ENCODE measurements at places on chromosomes 2 and 18.
A peak's percentile ranks its signal among the peaks of the same experiment; 100 is the strongest.

DNA sequence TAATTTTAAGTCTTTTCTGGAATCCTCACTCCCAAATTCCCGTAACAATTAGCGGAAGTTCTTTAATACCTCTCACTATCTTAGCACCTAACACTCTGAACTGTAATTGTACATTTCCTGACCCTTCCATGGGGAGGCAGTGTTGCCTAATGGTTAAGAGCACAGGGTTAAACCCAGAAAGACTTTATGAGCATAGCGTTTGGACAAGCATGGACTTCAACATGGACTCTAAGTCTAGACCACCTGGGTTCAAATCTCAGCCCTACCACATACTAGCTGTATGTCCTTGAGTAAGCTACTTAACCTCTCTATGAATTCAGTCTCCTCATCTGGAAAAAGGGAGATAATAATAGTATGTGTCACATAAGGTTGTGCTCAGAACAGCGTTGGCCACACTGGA is 13.0 kb downstream of the ANTXR1 start:
- DNase-seq: peak; percentile 25

GRCh38 chr2:56008661-56009431 is 85.3 kb upstream of the EFEMP1 start:
- no peak for DNase-seq

- DNase-seq: no peak
Observed at GRCh38 chr18:48844271-48844670, 106.5 kb downstream of the SMAD7 start.

DNA sequence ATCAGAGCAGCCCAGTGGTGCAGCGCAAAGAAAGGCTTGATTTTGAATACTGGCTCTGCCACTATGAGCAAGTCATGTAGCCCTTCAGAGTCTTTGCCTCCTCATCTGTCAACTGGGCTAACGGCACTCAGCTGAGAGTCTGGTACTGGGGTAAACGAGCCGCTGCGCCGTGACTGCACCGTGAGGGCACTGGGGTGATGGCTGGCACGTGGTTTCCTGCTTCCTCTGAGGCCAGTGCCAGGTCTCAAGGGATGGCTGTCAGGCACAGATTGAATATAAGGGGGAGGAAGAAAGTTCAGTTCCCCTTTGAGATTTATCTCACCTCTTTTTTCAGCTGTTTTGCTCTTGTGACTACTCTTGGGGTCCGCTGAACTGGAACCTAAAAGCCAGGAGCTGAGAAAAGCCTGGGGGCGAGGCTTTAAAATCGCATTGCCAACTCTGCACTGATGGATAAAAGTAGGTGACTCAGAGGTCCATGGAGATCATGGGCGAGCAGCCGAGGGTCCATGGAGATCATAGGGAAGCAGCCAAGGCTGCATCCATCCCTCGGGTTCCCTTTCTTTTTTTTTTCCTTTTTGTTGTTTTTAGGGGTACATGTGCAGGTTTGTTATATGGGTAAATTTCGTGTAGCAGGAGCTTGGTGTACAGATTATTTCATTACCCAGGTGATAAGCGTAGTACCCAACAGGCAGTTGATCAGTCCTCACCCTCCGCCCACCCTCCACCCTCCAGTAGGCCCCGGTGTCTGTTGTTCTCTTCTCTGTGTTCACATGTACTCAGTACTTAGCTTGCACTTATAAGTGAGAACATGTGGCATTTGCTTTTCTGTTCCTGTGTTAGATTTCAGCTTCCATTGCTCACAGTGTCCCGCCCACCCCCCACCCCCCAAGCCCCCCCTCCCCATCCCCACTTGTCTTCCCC is 114.3 kb downstream of the SPP2 start:
- DNase-seq: peak; percentile 56

DNA sequence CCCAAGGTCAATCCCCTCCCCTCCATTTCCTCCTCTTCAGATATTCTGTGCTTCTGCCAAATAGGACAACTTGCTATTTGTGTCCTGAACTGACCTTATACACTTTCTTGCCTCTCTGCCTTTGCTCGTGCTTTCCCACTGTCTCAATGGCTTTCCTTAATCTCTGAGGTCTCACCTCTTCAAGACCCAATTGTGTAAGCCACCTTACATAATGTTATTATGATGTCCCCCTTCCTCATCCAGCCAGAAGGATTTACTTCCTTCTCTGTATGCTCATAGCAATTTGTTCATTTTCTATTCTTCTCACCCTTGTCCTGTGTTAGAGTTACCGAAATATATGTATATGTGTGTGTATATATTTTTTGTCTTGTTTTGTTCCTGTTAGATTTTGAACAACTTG is 26.9 kb upstream of the DARS1 start:
- no peak for DNase-seq

- no peak for DNase-seq
Observed at GRCh38 chr2:108267101-108267500, 21.6 kb upstream of the SULT1C2 start.

- no peak for DNase-seq
Observed at GRCh38 chr2:16640867-16641266, 24.8 kb downstream of the CYRIA start.

Measured in CD4-positive, alpha-beta T cell treated with Interleukin-4 for 1 hour (primary cell).